Activated T-helper 2 cell treated with anti-CD3 and anti-CD28 coated beads, Interferon-gamma antibody, Interleukin-2, Interleukin-4, amounts not matched to agents 10 μg/mL and 5 μg/mL and 100 μg/mL, durations not matched to agents 14 hours and 24 hours and 36 hours (primary cell): ENCODE measurements at places on chromosomes 2 and 18. TPM values are rescaled to one million over a fixed set of nuclear protein-coding genes. Genes with fewer than 3 reads are reported as not detected.
A peak's percentile ranks its signal among the peaks of the same experiment; 100 is the strongest.

DNA sequence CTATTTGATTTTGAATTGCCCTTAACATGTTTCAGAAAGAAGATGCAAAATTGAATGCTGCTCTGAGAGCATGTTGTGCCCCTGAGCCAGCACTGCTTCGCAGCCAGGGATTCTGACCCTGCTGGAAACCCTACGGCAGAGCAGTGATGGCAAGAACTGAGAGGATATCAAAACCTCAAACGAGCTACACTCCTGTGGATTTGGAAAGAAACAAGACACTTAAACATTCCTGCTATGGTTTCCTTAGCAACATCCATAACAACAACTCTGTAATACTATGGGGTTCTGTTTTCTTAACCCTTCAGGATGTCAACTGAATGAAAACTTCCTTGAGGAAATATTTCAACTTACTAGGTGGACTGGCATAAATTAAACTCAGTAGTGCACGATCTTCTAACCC, 649.1 kb downstream of the NYAP2 start:
- DNase-seq, result no peak
- H3K36me3 ChIP-seq, result no peaks in the 10 kb centered on the region
- H3K27ac ChIP-seq, result no peak overlapping the region
- no peaks in the 10 kb centered on the region for H3K4me1 ChIP-seq
- H3K4me3 ChIP-seq, result no peak overlapping the region

DNA sequence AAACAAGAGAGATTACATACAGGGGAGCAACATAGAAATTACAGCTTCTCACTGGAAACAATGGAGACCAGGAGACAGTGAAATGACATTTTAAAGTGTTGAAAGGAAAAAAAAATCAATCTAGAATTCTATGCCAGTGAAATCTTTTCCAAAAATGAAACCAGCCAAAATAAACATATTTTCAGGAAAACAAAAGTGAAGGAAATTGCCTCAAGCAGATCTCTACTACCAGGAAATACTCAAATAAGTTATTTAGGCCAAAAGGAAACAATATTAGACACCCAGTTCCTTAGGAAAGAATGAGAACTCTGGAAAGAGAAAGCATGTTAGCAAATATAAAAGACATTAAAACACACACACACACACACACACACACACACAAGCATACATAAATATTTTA, 339.9 kb upstream of the NCKAP5 start:
- no peak for DNase-seq
- H3K4me3 ChIP-seq, result no peak overlapping the region
- no peaks in the 10 kb centered on the region for H3K27me3 ChIP-seq
- no peaks in the 10 kb centered on the region for H3K36me3 ChIP-seq

DNA sequence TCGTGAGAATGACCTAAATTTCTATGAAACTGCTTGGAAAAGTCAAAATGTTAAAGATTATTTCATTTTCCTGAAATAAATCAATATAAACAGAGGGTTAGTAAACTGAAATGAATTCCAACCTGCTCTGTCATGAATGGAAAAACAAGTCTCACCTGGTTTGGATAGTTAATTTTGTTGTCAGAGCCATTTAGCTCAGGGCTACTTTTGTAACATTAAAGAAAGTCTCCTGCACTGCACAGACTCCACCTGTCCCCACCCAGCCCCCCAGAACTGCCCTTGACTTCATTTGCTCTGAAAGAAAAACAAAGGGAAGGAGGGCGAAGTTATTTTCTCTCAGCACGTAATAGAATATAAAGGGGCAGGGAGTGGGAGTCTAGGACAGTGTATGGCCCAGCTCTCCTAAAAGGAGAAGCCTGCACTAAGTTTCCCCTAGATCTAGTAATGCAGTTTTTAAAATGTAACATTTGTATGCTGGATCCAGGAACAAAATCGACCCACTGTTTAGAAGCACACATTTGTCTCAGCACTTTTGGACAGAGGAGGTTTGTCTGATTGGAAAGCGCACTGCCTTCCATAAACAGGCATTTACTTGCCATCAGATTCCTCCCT, 54.2 kb upstream of the ACSL3 start:
- no peak for DNase-seq
- H3K4me3 ChIP-seq, result no peak overlapping the region
- no peak overlapping the region for H3K27ac ChIP-seq
- no peaks in the 10 kb centered on the region for H3K27me3 ChIP-seq
- H3K4me1 ChIP-seq, result no peaks in the 10 kb centered on the region

GRCh38 chr2:112718863-112719370, 1.9 kb upstream of the NT5DC4 start:
- peaks cover 10% of the 10 kb centered on the region for H3K27me3 ChIP-seq
- peaks cover 7% of the 10 kb centered on the region for H3K4me1 ChIP-seq
- no peak overlapping the region for H3K27ac ChIP-seq
- H3K4me3 ChIP-seq, result no peak overlapping the region
- H3K36me3 ChIP-seq, result peaks cover 3% of the 10 kb centered on the region
- no peak for DNase-seq

- no peak overlapping the region for H3K4me3 ChIP-seq
- DNase-seq, result no peak
Observed at GRCh38 chr2:161586517-161587167, 37.6 kb upstream of the SLC4A10 start.

DNA sequence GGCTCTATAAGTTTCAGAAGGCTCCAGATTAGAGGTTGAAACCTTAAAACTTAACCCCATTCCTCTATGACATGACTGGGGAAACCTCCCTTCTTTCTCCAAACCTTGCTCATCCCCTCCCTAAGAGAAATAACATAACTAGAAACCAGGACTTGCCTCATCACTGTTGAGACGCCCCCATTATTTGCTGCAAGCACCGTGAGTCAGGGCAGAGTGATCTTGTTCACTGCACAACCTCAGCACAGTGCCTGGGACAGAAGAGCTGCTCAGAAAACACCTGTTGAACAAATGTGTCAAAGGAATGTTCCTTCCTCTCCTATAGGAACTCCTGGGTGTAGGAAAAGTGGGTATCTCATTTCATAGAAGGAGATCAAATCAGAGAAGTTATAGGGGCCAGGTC, 132.7 kb upstream of the CTAGE1 start:
- no peak overlapping the region for H3K4me3 ChIP-seq
- H3K36me3 ChIP-seq, result no peaks in the 10 kb centered on the region
- no peaks in the 10 kb centered on the region for H3K27me3 ChIP-seq
- no peak for DNase-seq

DNA sequence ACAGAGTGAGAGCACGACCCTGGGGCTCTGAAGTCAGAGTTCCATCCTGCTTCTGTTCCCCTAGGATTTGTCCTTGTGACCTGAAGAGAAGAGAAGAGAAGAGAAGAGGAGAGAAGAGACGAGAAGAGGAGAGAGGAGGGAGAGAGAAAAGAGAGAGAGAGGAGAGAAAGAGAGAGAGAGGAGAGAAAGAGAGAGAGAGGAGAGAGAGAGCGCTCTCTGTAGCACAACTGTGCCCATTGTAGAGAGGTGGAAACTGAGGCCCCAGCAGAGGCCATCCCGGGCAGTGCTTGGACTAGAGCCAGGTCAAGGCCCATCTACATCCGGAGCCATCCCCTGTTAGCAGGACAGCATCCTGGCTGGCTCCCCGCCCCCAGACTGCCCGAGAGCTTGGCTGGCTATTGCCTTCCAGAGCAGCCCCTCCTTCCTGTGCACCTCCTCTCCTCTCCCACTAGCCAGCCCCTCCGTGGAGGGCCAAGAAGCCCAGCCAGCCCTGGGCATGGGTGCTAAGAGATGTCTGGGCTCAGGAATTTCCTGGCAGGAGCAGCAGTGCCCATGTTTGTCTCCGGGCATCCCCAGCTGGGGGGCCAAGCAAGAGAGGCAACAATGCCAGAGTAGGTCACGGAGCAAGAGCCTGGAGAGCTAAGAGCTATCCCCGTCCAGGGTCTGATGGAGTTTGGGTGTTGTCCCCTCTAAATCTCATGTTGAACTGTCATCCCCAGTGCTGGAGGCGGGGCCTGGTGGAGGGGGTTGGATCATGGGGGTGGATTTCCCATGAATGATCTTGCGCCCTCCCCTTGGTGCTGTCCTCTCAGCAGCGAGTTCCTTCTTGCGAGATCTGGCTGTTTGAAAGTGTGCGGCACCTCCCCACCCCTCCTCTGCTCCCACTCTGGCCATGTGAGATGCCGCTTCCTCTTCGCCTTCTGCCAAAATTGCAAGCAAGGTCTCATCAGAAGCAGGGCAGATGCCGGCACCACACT, 18.2 kb upstream of the GPR55 start:
- DNase-seq, result no peak
- no peaks in the 10 kb centered on the region for H3K36me3 ChIP-seq
- peaks cover 14% of the 10 kb centered on the region for H3K4me1 ChIP-seq
- peak overlapping the region; percentile 3 for H3K4me3 ChIP-seq
- H3K27ac ChIP-seq, result no peak overlapping the region
- H3K27me3 ChIP-seq, result peaks cover 23% of the 10 kb centered on the region

DNA sequence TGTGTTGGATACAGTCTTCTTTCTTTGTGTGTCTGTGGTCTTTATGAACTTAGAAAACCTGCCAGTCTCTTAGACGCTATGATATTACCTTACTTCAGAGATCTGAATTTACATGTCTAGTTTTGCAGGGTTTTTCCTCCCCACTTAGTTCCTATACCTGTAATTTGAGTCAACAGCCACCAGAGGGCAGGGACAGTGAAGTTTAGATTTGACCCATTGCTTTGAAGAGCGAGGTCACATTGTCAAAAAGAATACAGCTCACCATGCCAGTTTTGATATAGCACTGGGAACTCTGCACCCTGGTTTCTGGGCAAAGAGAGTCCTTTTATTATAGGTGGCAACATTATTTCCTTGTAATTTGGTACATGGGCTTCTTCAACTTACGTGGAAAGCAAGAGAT, 102.3 kb downstream of the MAPK4 start:
- no peaks in the 10 kb centered on the region for H3K4me1 ChIP-seq
- no peak overlapping the region for H3K4me3 ChIP-seq

DNA sequence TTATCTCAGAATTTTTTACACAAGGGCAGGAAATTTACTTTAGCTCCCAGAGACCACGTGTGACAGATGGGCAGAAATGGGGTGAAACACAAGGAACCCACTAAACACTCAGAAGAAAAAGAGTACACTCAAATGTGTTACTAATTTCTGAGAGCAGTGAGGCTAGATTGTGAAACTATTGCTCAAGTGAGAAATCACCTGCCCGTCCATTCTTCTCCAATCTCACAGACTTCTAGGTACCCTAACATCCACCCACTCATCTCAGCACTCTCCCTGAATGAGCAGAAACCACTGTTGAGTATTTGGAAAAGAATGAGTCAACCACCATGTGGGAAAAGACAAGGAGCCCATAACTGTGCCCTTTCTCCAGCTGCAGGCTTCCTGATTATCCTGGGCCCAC, 293.0 kb upstream of the CDH2 start:
- H3K27me3 ChIP-seq, result no peaks in the 10 kb centered on the region
- DNase-seq, result no peak
- H3K4me3 ChIP-seq, result no peak overlapping the region
- H3K27ac ChIP-seq, result no peak overlapping the region
- H3K4me1 ChIP-seq, result no peaks in the 10 kb centered on the region

DNA sequence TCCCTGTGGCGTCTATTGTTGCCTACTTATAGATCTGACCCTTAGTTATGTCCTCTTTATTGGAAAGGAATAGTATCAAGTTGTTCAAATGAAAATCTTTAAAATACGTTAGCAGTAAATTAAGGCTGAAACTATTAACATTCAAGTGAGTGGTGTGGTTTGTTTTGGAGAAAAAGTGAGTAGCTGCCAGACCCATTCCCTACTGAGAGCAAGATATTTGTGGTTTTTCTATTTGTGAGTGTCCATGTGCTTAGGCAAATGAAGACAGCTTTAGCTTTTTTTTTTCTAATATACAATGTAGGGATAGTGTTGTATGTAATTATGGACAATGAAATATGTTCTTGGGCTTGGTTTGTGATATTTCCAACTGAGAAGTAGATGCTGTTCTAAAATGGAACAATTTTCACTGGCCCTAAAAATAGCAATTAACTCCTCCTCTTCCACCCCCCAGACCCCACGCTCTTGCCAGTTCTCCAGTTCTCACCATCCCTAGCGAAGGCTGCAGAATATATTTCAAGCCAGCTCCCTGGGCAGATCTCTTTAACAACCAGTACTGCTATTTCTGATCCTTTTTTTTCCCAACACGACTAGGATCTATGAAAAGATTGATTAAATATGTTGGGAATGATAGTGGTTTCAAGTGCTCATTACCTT, 83.1 kb downstream of the CCDC85A start:
- H3K4me3 ChIP-seq, result no peak overlapping the region
- H3K27me3 ChIP-seq, result no peaks in the 10 kb centered on the region
- no peaks in the 10 kb centered on the region for H3K4me1 ChIP-seq
- H3K36me3 ChIP-seq, result no peaks in the 10 kb centered on the region

DNA sequence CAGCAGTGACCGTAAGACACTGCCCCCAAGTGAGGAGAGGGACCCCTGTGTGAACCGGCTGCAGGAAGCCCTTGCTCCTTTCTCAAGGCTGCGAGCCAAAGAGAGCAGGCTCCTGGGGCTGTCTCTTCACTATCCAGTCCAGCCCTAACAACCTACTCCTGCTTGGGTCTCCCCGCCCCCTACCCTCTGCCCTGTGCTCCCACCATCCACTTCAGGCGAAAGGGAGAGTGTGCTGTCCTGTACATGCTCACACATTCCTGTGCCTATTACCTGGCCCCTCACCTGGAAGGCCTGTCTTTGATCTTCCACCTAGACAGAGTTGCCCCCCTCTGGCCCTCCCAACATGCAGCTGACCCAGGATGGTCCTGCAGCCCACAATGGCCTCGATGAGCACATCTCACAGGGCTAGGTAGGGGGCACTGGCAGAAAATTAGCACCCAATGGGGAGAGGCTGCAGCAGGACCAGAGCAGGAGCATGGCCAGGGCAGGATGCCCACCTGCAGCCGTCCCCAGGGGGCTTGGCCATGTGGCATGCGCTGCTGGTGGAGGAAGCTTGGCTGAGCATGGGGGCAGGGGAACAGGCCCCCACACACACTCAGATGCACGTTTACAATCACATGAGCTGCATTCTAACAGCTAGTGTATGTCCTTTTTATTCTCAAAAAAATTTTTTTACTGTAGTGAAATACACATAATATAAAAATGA, 93.5 kb downstream of the POLR1A start:
- H3K27me3 ChIP-seq, result peaks cover 6% of the 10 kb centered on the region
- no peak for DNase-seq
- peaks cover 13% of the 10 kb centered on the region for H3K36me3 ChIP-seq
- H3K27ac ChIP-seq, result no peak overlapping the region
- H3K4me3 ChIP-seq, result no peak overlapping the region

DNA sequence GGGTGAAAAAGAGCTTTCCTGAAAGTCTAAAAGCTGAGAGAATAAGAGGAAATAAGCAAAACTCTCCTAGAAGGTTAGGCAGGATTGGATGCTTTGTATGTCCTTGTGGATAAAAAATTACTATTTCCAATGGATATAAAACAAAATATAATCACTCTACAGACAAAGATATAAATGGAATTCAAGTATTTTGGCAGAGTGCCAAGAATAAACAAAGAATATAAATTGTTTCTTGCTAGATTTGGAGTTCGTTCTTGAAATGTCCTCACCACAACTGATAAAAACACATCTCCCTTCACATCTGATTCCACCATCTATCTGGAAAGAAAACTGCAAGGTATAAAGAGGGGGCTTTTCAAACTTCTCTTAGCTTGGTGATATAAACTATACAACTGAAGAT, 13.3 kb downstream of the SULT1C3 start:
- H3K4me1 ChIP-seq, result no peaks in the 10 kb centered on the region
- no peak overlapping the region for H3K27ac ChIP-seq
- DNase-seq, result no peak
- H3K4me3 ChIP-seq, result no peak overlapping the region
- no peaks in the 10 kb centered on the region for H3K36me3 ChIP-seq

Gene GPBAR1
- 0.41 and 0.87 TPM in 2 replicates for total RNA-seq

Gene MYO1B
- total RNA-seq, result 7.0 and 12.2 TPM in 2 replicates

Gene CAPN13
- total RNA-seq, result not detected in 2 replicates

Gene ANKRD62
- not detected in 2 replicates for total RNA-seq

Gene TNFAIP6
- not detected in 2 replicates for total RNA-seq

Gene PDE6D
- 35.5 and 35.6 TPM in 2 replicates for total RNA-seq

Gene TUBA3D
- total RNA-seq, result not detected in 2 replicates
